Stimulated activated CD8-positive, alpha-beta memory T cell treated with anti-CD3 and anti-CD28 coated beads, Interleukin-15, amount 100 ng/mL, for 48 hours (primary cell): ENCODE measurements at places on chromosomes 5 and 9.

DNA sequence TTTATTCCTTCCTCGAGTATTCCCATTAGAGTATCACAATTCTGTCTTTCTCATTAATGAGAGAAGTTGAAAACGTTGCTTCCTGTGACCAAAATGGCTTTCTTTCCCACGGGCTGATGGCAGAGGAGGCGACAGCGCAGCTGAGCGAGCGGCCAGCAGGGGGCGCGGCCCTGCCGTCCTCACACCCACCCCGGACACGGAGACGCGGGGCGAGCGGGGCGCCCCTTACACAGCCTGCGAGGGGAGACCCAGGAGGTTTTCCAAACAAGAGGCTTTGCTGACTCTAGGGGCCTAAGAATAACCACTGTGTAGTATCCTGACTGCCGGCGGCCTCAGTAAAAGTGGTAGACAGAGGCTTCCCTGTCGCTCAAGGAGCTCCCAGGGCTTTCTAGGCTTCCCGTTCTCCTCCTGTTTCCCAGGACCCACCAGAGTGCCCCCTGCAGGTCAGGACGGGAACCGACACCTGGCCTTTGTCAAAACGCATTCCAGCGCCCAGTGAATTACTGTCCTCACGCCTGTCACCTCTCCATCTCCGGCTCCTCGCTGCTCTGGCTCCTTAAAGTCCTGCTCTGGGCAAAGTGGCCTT lies 27.3 kb upstream of the FGF1 start:
- peak; percentile 82 for DNase-seq

GRCh38 chr9:121844098-121844497 lies 192.7 kb downstream of the DAB2IP start:
- no peak for DNase-seq

DNA sequence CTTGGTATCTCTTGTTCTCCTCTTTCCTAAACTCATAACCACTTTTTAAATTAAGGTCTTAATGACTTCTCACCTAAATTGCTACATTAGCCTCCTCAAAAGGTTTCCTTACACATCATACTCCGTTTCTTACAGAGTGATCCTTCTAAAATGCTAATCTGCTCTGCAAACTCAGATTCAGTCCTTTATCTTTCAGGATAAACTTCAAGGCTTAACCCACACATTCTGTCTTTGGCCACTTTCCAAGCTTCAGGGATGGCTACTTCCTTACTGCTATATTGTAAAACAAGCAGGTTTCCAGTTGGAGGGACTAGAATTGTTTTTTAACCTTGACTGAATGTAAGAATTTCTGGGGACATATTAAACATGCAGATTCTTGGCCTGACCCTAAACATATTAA lies 105.5 kb upstream of the CHD1 start:
- no peak for DNase-seq

DNA sequence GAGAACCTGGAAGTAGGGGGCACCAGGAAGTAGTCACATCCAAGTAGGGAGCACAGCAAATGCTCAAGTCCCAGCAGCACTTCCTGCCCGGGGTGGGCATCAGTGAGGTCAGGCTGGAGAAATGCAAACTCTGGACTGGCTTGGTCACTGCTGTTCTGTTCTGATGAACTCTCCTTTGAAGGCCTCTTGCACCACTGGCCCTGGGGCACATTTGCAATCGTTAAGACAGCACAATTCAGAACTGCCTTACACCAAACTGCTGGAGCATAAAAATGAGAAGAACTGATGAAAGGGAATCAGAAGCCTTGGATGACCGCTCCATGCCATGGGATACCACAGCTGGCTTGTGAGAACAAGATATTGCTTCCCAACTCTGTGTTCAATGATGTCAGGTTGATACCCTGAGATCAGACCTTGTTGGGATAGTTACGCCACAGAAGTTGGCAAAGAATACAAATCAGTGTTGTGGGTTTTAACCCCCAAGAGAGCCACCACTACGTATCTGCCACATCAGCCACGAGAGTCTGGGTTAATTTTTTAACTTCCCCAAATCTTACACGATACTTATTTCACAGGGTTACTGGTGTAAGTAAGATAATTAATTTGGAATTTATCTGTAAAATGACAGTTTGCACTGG lies 42.3 kb upstream of the ZSWIM6 start:
- DNase-seq: no peak

- DNase-seq: no peak
Observed at GRCh38 chr5:88979726-88980125, 96.7 kb upstream of the MEF2C start.

GRCh38 chr9:33785914-33786313 lies 9.4 kb upstream of the PRSS3 start:
- no peak for DNase-seq

- no peak for DNase-seq
Observed at GRCh38 chr9:92257327-92257726, 36.2 kb downstream of the IARS1 start.

DNA sequence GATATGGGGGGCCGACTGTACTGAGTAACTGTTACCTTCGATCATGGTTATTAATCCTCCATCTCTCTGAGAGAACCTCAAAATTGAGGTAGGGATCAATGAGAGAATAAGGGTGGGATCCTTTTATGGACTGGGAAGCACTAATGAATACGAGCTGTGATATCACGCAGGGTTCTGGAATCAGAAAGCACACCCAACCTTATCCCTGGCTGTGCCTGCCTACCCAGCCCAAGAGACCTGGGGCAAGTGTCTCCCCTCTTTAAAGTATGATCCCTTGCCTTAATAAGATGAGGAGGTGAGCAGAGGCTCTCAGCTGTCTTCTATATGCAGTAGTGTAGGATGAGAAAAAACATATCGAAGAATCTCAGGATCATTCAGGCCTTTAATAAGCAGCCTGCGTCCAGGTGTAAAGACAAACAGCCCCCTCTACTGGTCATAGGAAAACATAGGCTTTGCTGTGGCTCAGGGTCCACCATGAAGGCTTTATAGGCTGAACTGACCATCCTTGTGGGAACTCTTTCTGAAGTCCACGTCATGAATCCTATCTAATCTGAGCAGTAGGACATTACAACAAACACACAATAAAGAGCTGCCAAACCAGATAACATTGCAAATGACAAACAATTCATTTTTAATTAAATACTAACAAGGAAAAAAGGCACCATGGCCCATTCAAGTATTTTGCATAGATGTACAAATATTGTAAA lies 16.8 kb downstream of the NIPAL4 start:
- no peak for DNase-seq
